Kidney glomerular epithelial cell (primary cell): ENCODE measurements at places on chromosomes 6 and 20.

DNA sequence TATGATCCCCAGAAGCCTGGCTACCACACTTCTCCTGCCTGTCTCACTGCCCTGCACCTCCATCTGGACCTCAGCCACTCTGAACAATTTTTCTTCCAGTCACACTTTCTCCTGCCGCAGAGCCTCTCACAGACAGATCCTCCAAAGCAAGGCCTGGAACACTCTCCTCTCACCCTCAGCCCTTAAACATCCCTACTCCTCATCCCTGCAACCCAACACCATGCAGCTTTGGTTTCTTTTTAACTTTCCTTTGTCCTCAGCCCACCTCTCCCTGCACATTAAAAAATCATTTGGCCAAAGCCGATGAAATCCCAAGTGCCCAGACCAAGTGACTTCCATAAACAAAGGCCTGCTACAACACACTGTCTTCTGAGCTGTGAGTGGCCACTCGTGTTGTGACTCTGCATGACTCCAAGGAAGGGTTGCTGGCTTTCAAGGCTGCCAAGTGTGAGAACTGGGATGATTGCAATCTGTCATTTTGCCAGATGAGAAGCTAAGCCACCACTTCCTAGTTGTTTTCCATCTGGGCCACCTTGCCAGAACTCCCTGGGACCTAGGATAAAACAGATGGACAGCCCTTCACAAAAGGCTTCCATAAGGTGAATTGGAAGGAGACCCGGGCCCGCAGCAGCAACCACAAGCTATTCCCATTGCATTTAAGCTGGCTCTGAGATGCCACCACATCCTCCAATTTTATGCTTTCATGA is 144.4 kb upstream of the SSTR4 start:
- no peak for DNase-seq

GRCh38 chr6:12801141-12801540 is 84.6 kb downstream of the PHACTR1 start:
- no peak for DNase-seq

DNA sequence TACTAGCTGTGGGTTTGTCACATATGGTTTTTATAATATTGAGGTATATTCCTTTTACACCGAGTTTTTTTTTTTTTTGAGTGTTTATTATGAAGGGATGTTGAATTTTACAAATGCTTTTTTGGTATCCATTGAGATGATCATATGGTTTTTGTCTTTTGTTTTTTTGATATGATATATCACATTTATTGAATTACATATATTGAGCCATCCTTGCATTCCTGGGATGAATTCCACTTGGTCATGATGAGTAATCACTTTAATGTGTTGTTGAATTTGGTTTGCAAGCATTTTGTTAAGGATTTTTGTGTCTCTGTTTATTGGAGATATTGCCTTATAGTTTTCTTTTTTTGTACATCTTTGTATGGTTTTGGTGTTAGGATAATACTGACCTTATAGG is 3.3 kb upstream of the ZNF337 start:
- peak; percentile 1 for DNase-seq

DNA sequence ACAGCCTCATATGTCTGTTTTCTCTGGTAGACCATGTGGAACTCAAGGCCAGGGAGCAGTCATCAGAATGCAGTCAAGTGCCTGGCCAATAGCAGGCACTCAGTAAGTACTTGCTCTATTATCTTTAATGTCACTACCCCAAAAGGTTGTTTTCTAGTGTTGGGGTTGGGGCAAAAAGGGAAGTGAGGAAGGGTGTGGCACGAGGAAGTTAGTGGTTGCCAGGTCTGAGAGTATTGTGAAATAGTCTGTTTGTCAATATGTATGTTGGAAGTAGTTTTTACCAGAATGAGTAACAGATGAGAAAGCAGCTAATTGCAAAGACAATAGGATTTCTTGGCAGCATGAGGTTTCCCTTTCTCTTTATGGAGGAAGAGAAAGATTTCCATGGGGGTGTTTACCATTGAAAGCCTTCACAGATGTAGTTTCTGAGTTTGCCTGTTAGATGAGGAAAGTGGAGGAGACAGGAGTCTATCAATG is 59.5 kb upstream of the ARMH2 start:
- no peak for DNase-seq

GRCh38 chr20:11926292-11926998 is 8.8 kb downstream of the BTBD3 start:
- DNase-seq = no peak

DNA sequence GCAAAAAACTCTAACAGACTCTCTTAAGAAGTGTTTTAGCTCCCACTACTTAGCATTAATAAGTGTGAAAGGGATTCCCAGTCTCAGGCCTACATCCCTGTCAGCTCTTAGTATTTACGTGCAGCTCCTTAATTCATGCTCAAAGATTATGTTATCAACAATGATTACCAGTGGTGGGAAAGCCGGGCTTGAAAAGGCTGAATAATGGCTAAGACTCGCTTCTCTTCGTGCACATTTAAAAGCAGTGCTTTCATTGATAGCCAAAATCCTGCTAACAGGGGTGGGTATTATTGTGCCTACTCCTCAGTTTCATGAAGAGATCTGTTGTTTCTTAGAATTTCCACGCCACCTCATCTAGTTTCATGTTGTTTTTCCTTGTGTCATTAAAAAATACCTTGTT is 518.8 kb downstream of the GRIK2 start:
- no peak for DNase-seq

- DNase-seq = peak; percentile 41
These were observed 27.7 kb downstream of the DSE start for GRCh38 chr6:116398316-116399010.

- peak; percentile 83 for DNase-seq
These were observed 6.7 kb upstream of the IFT52 start for GRCh38 chr20:43583982-43584432.

DNA sequence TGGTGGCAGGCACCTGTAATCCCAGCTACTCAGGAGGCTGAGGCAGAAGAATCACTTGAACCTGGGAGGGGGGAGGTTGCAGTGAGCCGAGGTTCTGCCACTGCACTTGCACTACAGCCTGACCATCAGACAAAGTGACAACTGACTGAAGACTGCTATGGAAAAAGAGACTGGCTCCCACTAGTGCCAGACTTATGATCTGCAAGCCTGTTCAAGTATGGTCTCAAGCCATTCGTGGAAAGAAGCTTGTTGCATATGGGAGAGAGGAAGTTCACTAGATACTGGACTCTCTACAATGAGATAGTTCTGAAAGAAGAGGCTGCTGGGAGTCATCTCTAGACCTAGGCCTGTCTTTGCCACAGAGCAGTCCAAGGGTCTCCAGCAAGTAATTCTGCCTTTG is 26.7 kb downstream of the MDN1 start:
- DNase-seq = peak; percentile 15

GRCh38 chr6:169162752-169163407 is 90.8 kb downstream of the THBS2 start:
- peak; percentile 4 for DNase-seq

DNA sequence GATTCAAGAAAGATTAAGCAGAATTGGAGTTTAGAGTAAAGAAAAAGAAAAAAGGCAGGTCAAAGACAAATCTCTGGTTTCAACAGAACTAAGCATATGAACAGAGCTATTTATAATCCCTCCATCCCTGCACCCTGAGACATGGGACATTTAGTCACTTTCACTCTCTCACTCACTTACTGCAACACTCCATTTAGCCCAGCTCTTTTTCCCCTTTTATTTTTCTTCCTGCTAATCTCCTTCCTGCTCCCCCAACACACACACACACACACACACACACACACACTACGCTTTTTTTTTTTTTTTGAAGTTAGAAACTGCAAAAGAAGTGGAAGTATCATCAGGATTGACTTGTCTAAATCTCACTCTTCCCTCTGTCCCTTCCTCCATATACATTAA is 45.1 kb upstream of the TBC1D7 start:
- DNase-seq = no peak

GRCh38 chr20:24350923-24351368 is 118.5 kb upstream of the SYNDIG1 start:
- DNase-seq = no peak

DNA sequence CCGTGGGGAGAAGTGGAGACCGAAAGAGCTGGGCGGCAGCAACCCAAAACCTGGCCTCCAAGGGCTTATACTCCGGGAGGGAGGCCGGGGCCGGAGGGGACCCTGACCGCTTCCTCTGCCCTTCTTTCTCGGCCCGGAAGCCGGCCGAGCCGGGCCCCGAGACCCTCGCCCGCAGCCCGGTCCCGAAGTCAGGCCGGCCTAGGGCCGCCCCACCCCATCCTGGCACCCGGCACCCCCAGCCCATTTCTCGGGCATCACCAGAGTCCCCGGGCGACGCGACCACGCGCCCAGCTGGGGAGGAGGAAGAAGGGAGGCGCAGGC is 572 bp upstream of the ZDHHC14 start:
- DNase-seq = no peak

GRCh38 chr6:101824551-101825345 is 431.2 kb downstream of the GRIK2 start:
- no peak for DNase-seq

DNA sequence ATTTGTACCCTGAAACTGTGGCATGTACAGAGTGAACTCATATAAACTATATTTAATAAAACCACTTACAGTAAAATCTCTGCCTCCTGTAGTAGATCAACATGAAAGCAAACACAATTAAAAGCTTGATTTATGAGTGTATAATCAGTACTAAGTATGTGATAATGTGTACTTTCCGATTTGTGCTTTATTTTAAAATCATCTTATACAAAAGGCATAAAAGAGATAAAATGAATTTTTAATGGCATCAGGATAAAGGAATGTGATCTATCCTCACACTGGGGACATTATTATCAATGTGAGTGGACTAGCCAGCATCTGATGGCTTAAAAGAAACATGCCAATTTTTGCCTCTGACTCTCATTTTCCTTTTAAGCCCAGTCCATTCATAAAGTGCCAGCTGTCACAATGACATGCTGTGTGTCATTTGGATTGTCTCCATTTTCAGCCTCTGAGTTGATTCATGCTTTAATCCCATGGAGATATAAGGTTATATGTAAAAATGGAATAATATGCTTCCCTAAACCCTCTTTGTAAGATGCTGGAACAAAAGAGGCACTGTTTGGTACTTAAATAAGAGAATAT is 831.6 kb upstream of the EYS start:
- no peak for DNase-seq

DNA sequence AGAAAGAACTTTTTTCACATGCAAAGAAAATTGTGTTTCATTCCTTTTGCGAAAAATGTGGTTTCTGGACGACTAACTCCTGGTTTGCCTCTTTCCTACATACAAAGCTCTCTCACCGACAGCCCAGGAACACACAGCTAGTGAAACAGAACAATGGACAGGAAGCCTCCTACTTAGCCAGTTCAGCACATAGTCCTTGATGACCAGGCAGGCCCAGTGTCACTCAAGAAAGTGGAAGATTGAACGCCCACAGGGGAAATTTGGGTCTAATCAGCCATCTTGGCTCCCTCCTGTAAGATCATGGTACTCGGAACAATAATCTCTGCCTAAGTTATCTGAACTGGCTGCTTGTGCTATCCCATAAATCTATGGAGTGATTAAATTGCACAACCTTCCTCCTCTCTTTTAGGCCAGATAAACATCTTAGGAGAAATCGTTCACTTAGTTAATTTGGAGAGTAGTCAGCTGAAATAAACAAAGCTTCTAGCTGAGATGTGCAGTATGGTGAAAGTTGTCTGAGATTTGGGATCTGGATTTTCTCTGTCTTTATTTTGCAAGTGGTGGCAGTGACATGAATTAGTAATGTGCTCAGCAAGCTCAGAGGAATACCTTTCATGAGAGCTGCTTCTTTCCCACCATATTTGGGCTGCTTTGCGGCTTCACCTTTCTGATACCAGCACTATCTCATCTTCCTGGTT is 147.0 kb downstream of the MTFR2 start:
- no peak for DNase-seq

DNA sequence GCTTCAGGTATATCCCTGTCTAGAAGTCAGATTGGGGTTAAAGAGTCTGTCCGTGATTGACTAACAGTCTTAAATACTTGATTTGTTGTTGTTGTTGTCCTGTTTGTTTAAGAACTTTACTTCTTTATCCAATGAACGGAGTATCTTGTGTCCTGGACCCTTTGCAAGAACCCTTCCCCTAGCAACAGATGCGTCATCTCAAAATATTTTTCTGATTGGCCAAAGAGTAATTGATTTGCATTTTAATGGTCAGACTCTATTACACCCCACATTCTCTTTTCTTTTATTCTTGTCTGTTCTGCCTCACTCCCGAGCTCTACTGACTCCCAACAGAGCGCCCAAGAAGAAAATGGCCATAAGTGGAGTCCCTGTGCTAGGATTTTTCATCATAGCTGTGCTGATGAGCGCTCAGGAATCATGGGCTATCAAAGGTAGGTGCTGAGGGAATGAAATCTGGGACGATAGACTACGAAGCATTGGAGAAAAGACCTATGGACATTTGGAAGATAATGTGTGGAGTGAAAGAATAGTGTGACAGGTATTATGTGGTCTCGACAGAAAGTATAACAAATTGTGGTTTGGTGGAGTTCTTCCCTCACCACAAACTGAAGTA is at the start of gene HLA-DRA:
Gene HLA-DRA (plus strand): TSS at position 286 of the 613 bp plus-strand sequence. CDS start 64 bp downstream, at position 350.
- DNase-seq = peak; percentile 28

DNA sequence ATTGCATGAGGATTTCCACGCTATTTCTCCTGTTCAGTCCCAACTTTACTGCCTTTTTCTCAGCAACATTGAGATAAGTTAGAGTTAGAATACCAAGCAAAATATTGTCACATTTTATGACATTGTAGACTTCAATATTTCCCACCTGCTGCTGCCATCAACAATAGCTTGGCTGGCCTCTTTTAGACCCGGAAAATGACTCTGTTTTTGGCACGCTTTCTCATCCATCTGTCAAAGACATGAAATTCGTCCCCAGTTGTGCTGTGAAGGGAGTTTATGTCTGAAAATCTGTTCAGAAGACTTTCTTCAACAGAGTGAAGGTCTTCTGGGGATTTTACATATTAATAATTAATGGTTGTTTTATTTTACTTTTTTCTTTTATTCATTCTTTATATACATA is 857.3 kb downstream of the FRK start:
- no peak for DNase-seq

DNA sequence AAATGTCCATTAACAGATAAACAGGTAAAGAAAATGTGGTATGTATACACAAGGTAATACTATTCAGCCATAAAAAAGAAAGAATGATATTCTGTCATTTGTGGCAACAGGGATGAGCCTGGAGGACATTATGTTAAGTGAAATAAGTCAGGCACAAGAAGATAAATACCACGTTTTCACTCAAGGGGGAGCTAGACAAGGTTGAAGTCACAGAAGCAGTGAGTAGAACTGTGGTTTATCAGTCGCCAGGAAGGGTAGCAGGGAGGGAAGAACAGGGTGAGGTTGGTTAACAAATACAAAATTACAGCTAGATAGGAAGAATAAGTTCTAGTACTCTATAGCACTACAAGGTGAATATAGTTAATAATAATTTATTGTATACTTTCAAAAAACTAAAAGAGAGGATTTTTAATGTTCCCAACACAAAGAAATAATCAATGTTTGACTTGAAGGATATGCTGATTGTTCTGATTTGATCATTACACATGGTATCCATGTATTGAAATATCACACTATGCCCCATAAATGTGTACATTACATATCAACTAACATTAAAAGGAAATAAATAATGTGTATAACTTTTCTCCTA is 21.1 kb downstream of the RTN4IP1 start:
- DNase-seq = peak; percentile 75
